ENCODE measurements at places on chromosomes 11 and 22. TPM values are rescaled to one million over a fixed set of nuclear protein-coding genes. Genes with fewer than 3 reads are reported as not detected.

- DNase-seq = no peak
These were observed 3.4 kb downstream of the TIGD3 start for GRCh38 chr11:65357856-65358356.

- no peak for DNase-seq
These were observed 812 bp upstream of the OR5A2 start for GRCh38 chr11:59427068-59427382.

- no peak for DNase-seq
These were observed 27.7 kb downstream of the CD44 start for GRCh38 chr11:35166369-35167360.

DNA sequence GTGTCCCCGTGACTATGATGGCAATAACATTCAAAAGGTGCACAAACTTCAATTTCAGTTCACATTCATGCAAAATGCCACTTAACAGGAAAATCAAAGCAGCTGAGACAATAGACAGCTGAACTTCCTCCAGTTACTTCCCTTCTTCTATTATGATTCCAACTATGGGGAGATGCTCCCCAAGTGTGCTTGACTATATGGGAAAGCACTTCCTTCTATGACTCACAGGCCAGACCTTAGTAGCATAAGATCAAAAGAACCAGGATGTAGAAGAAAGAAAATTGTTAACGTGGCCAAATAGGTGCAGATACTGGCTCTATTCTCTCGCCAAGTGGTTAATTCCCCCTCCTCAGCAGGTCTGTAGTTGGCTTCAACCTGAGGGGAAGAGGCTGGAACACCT is 7.8 kb upstream of the FAT3 start:
- DNase-seq = no peak

DNA sequence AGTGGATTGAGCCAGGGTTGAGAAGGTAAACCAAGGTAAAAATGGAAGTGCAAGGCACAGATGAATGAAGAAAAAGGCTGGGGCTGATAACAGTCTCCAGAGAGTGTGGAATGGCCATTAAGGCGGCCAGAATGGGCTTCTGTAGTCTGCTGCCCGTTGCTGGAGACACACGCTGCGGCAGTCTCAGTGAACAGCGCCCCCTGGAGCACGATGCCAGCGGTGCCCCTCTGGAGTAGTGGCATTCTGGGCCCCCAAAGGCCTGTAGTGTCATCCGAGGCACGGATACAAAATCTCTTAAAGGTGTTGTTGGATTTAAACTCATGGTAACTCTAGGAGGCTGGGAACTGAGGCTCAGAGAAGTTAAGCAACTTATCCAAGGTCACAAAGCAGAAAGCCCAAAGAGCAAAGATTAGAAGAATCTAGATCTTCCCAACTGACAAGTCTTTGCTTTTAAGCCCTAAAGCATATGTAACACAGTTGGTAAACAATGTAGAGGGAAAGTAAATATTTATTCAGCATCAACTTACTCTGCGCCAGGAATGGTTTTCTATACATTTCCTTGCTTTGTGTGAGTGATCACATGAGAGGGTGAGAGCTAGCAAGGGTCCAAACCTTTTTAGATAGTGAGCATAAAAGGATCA is 18.2 kb downstream of the KCNJ1 start:
- DNase-seq = no peak

- no peak for DNase-seq
These were observed 20.0 kb downstream of the POLR3H start for GRCh38 chr22:41524251-41524661.

MCM5 gene
- total RNA-seq = 35.8 TPM

APOL3 gene
- total RNA-seq = 2.4 TPM

CCDC73 gene
- 0.36 TPM for total RNA-seq

FAM181B gene
- total RNA-seq = 8.7 TPM

NXPE4 gene
- total RNA-seq = not detected
